Breast epithelium (tissue), 4 donors: ENCODE measurements at places on chromosomes 2 and 18. TPM values are rescaled to one million over a fixed set of nuclear protein-coding genes. Genes with fewer than 3 reads are reported as not detected.

DNA sequence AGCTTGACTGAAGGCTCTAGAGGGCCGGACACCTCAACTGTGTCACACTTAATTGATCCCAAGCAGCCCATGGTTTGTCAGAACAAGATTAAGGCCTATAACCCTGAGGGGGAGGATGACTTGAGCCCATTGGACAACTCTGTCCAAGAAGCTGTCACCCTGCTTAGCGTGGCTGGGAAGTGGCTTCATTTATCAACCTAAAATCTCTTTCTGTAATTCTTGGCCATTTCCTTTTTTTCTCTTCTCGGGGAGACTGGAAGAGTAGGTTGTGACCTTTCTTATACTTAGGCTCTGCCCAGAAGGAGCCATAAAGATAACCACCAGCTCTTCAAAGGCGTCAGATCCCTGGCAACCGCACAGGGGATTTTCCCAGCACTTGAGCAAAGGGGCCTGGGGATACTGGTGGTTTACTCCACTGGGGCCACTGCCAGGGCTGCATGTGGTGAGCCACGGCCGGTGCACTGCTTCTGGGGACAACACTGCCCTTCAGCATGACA, 265.5 kb downstream of the CYRIA start:
- no peak for DNase-seq

DNA sequence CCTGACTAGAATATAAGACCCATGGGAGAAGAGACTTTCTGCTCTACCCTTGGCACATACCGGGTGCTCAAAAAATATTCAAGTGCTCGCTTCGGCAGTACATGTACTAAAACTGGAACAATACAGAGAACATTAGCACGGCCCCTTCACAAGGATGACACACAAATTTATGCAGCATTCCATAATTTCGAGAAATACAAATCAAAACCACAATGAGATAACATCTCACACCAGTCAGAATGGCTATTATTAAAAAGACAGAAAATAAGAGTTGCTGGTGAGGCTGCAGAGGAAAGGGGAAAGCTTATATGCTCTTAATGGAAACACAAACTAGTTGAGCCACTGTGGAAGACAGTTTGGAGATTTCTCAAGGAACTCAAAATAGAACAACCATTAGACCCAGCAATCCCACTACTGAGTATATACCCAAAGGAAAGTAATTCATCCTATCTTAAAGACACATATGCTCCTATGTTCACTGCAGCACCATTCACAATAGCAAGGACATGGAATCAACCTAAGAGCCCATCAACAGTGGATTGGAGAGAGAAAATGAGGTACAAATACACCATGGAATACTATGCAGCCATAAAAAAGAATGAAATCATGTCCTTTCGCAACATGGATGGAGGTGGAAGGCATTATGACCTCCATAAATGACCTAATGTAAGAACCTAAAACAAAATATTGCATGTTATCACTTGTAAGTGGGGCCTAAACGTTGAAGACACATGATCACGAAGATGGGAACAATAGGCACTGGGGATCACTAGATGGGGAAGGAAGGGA, 71.6 kb upstream of the CYP1B1 start:
- no peak for DNase-seq

GRCh38 chr2:238985041-238985729, 137.3 kb downstream of the TWIST2 start:
- DNase-seq = no peak

- DNase-seq = no peak
Measured at GRCh38 chr2:47078541-47079482, 76.3 kb downstream of the STPG4 start.

DNA sequence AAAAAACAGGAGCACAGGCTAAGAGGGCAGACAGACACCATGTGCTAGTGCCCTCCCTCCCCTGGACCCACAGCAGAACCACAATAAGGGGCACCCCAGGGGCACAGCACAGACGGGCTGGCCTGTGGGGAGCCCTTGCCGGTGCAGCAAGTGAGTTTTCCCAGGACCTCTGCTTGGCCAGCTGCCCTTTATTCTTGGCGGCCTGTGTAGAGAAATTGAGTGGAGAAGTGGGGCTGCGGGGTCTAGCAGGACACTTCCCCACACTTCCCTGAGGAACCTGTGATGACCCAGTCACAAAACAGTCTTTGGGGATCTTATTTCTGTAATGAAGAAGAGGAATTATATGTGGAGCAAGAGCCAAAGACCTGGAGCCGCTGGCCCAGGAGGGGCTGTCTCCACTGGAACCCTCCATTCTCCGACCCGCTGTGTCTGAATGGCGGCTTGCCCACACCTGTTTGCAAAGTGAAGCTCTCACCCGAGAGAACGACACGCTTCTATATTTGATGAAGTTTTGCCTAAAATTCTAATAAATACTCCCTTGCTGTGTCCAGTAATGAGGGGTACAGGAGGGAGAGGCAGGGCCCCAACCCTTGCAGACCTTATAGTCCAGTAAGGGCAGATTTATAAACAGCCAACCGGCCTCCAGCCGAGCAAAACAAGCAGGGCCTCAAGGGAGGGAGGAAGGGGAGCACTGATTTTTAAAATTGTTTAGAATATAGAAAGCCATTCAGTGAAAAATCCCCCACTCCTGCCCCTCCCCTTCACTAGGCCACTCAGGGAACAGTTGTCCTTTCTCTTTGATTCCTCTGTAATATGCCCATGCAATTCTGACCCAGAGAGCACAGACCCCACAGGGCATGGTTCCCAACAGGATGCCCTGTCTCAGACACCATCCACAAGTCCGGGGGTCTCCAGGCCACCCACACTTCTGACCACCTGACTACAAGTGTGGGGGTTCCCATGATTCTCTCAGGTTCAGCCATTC, 44.7 kb upstream of the SNED1 start:
- no peak for DNase-seq

SRD5A2 gene
- total RNA-seq = not detected

SH3BP4 gene
- total RNA-seq = 73.6 TPM

NAT8 gene
- total RNA-seq = not detected

PJVK gene
- 5.2 TPM for total RNA-seq
